NCI-H1436 (cell line): ENCODE measurements at places on chromosomes 1 and 21.
A peak's percentile ranks its signal among the peaks of the same experiment; 100 is the strongest.

- no peak for DNase-seq
These were observed 110.1 kb downstream of the OLFML2B start for GRCh38 chr1:161913482-161914140.

DNA sequence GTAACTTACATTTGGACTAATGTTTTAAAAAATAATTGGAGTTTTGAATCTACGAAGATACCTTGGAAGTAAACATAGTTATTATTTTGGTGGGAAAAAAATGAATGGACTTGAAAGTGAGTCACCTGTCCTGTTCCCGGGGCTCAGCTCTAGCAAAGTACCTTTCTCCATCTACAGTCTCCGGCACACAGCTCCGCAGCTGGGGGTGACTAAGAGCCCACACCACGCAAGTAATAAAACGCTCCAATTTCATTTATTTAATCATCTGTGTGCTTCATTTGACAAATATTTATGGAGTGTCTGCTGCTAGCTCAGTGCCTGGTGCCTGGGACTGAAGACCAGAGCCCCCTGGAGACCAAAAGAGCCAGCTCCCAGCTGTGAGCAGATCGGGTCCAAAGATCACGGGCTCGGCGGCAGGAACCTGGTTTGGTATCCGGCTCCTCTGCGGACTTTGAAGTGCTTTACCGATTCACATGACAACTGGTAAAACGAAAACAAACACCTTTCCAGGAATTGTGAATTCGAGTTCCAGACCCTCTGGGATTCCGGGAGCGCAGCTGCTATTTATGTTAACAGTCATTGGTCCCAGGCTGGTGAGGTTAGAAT lies 1.7 kb upstream of the RIPK4 start:
- peak; percentile 18 for DNase-seq

DNA sequence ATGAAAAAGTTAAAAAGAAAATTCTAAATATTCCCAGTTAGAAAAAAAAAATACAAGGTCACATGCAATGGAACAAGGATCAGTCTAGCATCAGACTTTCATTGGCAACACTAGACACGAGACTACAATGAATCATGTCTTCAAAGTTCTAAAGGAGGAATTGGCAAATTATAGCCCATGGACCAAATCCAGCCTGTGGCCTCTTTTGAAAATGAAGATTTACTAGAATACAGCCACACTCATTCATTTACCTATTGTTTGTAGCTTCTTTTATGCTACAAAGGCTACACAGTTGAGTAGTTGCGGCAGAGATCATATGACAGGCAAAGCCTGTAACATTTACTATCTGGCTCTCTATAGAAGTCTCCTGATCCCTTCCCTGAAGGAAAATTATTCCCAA lies 71.4 kb downstream of the MRPL39 start:
- DNase-seq, result no peak

DNA sequence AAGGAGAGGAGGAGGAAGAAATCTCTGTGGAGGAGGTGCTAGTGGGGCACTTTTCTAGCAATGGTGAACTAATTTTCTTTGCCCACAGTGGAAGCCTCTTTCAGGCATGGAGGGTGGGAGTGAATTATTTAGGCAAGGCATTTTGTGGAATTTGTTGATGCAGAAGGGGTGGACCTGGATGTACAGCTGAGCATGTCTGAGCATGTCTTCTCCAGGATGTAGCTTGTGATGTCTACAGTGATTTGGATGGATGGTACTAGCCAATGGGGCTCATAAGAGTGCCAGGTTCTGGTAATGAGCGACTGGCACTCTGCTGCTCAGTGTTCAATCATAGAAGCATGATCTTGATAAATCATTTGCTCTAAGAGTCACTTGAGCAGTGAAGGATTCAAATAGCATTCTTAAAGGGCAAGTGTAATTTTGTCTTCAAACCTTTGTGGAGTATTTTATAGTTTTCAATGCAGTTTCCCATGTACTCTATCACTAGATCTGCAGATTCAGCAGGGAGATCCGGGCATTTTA lies 153.9 kb upstream of the LMO4 start:
- no peak for DNase-seq

DNA sequence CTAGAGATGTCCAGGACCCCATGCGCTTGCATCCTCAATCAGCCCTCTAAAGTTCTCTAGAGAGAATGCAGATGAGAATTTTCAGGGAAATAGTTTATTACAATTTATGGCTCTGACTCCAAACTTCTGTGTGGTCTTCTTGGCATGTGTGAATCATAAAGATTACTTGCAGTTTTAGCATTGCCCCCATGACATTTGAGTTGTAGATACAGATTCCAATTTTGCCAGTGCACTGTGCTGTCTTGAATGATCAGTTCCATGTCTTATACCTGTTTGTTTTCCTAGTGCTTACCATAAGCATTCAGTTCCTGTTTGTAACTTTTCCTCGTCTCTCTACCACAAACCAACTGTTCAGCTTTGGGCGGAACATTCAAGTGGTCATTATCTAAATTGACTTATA lies 4.8 kb downstream of the KRTAP21-3 start:
- DNase-seq, result no peak

GRCh38 chr1:54949053-54949452 lies 31.4 kb upstream of the TMEM61 start:
- no peak for DNase-seq

- peak; percentile 58 for DNase-seq
These were observed 91.7 kb upstream of the PGBD5 start for GRCh38 chr1:230517786-230518185.

- DNase-seq, result no peak
These were observed 4.3 kb upstream of the DPYD start for GRCh38 chr1:97925151-97925550.

DNA sequence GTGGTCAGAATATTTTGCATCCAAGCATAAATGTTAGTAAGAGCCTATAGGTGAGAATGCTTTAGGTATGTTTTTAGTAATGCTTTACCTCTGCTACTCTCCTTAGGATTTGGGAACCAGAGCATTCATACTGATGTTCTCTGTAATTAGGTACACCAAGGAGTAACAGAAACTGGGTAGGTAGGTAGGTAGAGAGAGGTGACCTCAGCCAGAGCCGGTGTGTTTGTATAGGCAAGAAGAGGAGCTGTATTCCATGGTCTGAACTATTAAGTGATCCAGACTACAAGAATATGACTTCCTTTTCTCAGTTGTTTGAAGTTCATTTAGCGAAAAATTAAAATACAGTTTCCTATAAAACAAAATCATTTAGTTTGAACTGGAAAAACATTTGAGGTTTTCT lies 108.5 kb downstream of the SDCCAG8 start:
- no peak for DNase-seq

- no peak for DNase-seq
These were observed 9.5 kb downstream of the DPT start for GRCh38 chr1:168719306-168720111.

DNA sequence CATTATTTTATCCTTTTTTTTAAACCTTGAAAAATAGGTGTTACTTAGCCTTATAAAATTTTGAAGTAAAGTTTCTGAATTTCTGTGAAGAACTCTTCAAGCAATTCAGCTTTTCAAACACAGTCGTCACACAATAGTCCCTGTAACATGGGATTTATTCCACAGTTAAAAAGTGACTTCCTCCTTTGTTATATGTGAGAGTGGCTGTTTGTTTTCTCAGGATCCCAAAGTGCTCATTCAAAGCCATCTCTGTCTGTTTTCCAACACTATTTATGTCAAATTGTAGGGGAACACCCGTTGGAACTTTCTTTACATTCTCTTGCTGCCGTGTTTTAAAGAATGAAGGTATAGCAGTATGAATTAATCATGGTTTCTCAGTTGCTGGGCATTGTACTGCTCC lies 80.8 kb upstream of the GPR52 start:
- no peak for DNase-seq

- DNase-seq, result no peak
These were observed 36.4 kb downstream of the RCSD1 start for GRCh38 chr1:167666416-167666815.

GRCh38 chr1:156412653-156413321 lies 43.8 kb downstream of the RHBG start:
- DNase-seq, result no peak

DNA sequence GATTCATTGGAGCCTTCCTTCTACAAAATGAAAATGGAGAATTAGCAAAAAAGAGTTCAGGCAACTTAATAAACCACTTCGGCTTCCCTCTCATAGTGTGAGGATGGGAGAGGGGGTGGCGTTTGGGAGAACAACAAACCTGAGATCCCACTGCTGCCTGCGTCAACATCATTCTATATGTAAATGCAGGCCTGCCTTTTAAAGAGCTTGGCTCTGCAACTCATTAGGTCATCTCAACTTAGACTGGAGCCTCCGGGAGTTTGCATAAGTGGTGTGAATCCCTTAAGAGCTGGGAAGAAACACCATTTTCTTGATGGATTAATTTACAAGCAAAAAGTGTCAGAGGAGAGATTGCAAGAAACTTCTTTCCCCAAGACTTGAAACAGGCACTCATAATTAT lies 127.6 kb upstream of the DAB1 start:
- no peak for DNase-seq
